Right hindlimb (tissue), 1 donor: ENCODE measurements at places on chromosomes 16 and 17.

DNA sequence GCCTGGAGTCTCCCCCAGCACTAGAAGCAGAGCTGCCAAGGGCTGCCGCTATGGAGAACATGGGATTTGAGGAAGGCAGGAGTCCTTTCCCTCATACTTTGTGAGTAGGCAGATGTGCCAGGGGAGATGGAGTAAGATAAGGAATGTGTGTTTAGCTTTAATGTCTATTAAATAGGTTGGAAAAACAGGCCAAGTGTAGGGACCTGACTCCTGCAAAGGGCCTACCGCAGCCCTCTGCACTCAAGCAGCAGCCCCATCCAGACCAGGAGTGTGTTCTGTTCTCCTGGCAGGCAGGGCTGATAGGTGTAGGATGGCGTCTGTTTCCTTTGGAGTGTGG is 1.8 kb upstream of the MIF4GD start:
- no peak for DNase-seq

- DNase-seq, result no peak
Observed at GRCh38 chr17:20941872-20942271, 100.9 kb downstream of the USP22 start.

GRCh38 chr16:7614021-7614795 is 281.6 kb downstream of the RBFOX1 start:
- DNase-seq, result no peak

- DNase-seq, result no peak
Observed at GRCh38 chr16:19278403-19278802, 7.1 kb upstream of the CLEC19A start.

DNA sequence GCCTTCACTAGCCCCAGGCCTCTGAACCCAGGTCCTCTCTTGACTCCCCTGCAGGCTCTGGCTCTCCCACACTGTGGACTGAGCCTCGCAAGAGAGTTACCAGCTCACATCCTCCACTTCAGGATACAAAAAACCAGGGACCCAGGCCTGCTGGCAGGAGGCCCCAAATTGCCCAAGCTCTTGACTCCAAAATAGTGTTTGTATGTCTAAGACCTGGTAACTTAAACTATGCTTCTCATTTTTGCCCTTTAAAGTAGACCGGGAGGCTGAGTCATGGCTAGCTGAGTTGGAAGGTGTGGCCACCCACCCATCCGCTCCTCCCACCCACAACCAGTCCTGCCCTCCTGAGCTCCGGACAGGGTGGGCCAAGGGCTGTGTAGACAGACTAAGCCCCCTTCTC is 250.0 kb downstream of the SOX9 start:
- peak; percentile 6 for DNase-seq

DNA sequence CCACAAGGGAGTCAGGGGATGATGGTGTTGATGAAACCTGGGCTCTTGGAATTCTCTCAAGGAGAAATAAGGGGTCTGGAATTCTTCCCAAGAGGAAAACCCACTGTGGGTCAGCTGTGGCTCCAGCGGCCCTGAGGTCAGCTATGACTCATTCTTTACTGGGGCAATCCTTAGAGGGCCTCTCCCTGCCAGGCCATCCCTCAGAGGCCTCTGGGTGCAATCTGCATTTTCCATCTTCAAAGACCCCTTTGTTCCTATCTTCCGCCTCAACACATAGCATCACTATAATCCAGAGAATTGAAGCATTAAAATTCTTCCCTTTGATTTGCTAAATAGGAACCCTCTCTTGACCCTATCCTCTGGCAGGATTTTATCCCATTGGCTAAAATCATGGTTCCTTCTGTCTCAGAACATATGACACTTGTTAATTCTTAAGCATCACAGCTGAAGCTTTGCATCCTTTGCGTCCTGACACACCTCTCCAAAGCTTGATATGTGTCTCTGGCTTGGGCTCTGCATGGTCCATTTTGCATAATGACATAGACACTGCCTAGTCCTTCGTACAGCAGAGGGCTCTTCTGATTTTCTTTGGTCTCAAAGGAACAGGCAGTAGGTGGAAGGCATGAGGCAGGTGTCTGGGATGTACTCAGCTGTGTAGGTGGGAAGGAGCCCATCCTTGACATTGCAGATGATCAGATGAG is 4.4 kb upstream of the KRT37 start:
- DNase-seq, result no peak

GRCh38 chr16:4383591-4384444 is 12.2 kb downstream of the VASN start:
- DNase-seq, result peak; percentile 47

DNA sequence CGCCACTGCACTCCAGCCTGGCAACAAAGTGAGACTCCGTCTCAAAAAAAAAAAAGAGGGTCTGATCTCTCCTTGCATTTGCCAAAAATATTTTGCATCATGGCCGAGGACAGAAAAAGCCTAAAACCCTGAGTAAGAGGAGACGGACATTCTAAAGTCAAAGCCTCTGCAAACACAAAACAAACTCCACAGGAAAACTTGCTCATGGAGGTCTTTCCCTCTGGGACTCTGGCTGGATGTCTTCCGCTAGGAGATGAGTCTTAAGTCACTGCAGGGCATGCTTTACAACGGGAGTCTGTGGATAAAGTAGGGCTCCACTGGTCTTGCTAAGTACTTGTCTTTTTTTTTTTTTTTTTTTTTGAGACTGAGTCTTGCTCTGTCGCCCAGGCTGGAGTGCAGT is 74.0 kb downstream of the MRM3 start:
- DNase-seq, result no peak

GRCh38 chr17:40321961-40322357 is 13.0 kb downstream of the RARA start:
- DNase-seq, result peak; percentile 74

GRCh38 chr17:8865811-8866210 is 1.7 kb downstream of the PIK3R6 start:
- no peak for DNase-seq
